SK-MEL-5 (cell line): ENCODE measurements at places on chromosomes 5 and 9.

DNA sequence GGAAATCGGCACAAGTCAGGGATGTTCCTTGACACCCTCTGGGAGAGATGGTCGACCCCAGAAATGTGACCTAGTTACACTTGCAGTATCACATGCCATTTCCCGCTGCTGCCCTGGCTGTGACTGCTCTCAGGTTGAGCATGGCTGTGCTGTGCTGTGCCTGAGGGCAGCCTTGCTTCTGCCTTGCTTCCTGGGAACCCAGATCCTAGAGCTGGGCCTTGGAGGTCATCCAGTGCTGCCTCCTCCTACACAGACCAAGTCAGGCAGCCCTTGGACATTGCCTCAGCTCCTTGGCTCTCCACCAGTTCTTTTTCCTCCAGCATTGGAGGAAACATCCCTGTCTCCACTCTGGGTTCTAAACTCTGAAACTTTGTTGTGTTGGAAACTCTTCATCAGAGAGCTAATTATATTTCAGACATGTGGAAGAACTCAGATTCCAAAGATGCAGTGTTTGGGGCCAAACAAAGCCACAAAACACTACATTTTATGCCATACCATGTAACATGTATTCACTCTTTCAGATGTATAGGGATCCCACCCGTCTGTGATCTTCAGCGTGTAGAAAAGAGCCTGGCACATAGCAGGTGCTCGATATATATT, 6.1 kb downstream of the MAMDC2 start:
- DNase-seq: no peak

DNA sequence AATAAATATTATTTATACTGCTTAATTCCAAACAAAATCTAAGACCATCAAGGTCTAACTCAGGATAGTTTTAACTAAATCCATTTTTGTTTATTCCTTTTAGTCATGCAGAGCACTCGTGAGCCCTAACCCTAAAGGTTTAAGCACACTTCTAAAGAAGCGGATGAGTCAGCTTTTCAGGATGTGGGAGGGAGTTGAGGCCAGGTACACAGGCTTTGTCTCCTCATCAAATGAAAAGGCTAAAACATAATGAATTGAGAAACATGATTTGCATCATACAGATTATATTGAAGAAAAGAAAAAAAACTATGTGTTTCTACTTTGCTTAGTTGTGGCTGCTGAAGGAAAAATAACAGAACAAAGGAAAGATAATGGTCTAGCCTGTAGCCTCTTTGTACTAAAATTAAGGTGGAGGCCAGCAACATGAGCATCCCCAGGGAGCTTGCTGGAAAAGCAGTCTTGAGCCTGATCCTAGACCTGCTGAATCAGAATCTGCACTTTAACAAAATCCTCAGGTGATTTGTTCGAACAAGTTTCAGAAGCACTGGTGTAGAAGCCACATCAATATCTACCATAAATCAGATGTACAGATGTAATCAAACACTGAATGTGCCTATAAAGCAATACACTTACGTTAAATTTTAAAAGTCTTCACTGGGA, 21.1 kb upstream of the ISCA1 start:
- no peak for DNase-seq

DNA sequence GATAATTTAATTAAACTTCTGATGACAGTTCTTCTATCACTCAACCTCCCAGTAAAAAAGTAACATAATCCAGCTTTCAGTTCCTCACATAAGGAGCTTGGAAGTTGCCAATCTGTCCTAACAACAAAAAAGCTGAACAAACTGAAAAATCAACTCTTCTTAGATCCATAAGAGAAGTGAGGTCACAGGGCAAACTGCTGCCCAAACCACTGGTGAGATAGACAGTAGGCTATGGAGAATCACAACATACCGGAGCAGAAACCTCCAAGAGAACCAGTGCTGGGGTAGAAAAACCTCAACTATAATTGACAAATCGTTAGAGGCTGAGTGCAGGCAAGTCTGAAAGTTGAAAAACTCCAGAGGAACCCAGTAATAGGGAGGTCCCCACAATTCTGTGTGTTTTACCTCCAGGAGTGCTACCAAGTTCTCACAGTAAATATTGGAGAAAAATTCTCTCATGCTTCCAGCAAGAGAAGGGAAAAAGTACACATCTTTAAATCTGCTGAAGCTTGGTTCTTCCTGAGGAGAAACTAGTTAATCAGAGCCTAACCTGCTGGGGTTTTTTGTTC, 300.0 kb downstream of the PDE4D start:
- no peak for DNase-seq

- DNase-seq: no peak
Observed at GRCh38 chr9:33228606-33229005, 11.4 kb upstream of the SPINK4 start.

GRCh38 chr5:78626009-78626571, 22.5 kb downstream of the LHFPL2 start:
- DNase-seq: no peak

DNA sequence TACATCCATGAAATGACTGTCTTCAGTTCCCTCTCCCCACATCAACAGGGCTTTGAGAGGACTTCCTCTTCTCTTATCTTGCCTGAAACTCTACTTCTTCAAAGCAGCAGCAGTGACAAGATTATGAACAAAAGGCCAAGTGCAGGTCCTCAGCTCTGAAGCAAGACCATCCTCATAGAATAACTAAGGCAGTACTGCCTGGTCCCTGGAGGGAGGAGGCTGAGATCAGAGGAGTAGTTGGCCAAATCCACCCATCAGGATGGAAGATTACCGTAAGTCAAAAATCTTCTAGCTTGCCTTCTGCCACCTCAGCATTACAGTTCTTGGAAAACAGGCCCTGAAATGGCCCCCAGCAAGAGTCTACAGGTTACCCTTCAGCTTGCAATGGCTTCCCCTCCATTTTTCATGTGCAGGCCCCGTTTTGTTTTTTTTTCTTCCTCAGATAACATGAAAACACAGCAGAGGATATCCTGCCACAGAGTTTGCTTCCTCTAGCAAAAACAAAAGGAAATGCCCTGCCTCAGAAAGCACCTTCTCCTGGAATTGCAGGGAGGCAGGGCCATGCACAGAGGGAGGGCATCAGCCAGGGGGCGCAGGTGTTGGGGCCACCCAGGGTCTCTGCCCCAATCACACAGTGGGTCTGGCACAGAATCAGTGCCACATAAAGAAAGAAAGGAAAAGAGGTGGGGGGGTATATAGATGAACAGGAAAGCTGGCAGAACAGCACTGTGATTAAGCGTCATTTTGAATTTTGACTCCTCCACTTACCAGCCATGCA, 40.0 kb downstream of the KLHL3 start:
- DNase-seq: no peak

GRCh38 chr5:28685794-28686193, 1647.4 kb upstream of the CDH9 start:
- DNase-seq: peak; percentile 11

DNA sequence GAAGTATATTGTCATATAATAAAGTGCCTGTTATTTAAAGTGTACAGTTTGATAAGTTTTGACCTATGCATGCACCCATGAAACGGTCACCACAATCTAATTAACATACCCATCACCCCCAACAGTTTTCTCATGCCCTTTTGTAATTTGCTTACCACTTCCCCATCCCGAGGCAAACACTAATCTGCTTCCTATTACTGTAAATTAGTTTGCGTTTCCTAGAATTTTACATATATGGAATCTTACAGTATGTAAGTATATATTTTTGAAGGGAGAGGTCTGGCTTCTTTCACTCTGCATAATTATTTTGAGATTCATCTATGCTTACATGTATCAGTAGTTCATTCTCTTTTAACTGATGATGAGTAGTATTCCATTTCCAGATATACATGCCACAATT, 56.5 kb downstream of the AMBP start:
- DNase-seq: no peak

GRCh38 chr5:61023131-61023530, 78.1 kb downstream of the NDUFAF2 start:
- DNase-seq: no peak

- DNase-seq: no peak
Observed at GRCh38 chr5:40685193-40685592, 5.5 kb downstream of the PTGER4 start.

GRCh38 chr5:58918021-58918729, 335.3 kb downstream of the RAB3C start:
- peak; percentile 92 for DNase-seq

DNA sequence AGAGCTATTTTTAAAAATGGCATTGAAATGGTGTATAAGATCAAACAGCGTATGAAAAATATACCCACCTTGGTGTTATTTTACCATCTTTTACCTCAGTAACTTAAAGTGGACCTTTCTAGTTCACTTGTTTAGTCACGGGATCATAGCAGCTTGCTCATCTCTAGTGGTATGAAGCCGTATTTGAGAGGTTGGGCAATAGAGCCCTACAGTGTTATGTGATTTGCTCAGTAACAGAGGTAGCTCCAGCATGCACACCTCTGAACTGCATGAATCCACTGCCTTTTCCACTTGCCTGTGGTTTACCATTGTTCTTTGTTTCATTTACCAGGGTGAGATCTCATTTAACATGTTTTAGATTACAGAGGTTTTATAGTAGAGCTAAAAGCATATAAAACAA, 134.4 kb downstream of the ATG10 start:
- DNase-seq: peak; percentile 12

DNA sequence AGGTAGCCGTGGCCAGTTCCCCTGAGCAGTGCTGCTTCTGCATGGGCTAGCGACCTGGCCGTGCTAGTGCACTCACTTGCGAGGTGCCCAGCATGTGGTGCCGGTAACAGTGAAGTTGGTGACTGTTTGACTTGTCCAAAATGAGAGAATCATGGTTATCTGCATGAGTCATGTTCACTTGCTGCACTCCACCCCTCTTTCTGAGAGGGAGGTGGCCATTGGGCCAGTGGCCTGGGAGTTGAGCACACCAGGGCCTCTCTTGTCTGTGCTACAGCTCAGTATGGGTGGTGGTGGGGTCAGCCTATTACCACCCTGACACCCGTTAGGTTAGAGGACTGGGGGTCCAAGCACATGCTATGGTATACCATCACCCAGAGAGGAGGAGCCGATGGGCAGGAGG, 55.4 kb upstream of the GARNL3 start:
- DNase-seq: no peak

DNA sequence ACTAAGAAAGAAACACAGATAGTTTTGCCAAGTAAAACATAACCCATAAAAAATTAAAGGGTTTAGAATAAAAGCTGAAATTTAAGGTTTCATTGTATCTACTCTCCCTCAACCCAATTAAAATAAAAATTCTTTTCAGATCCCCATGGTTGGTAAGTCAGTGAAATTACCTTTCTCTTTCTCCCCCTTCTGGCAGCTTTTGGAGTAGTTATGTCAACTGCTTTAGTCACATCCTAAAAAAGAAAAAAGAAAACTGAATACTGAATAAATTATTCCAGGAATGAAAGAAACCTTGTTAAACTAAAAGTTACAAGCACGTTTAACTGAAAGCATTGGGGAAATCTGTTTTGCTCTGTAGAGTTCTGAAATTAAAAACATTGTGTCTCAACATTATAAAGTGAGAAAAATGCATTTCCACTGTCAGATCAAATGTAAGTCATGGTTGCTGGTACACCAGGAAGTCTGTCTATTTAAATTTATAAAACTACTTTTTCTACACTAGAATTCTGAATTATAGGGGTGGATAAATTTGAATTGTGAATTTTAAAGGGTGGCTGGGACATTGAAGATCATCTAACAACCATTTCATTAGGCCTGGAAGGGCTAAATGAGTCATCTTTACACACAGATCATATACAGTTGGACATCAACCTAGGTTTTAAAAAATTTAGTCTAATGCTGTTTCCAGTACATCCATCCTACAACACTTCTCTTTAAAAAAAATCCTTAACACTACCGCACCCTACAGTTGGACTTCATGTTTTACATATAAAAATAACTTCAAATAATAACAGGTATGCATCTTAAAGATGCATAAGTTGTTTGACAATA, 24.7 kb downstream of the PSIP1 start:
- peak; percentile 39 for DNase-seq

DNA sequence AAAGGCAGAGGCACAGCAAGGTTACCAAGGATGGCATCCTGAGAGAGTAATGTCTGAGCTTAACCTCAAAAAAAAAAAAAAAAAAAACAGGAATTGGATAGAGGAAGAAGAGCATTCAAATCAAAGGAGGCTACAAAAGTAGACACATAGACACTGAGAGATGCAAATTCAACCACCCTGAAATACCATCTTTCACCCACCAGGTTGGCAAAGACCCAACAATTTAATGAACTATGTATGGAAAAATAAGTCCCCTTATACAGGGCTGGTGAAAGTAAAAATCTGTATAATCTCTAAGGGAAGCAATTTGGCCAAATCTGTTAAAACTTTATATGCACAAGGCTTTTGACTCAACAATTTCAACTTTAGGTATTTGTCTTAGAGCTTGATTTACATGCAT, 4.9 kb downstream of the NADK2 start:
- no peak for DNase-seq

DNA sequence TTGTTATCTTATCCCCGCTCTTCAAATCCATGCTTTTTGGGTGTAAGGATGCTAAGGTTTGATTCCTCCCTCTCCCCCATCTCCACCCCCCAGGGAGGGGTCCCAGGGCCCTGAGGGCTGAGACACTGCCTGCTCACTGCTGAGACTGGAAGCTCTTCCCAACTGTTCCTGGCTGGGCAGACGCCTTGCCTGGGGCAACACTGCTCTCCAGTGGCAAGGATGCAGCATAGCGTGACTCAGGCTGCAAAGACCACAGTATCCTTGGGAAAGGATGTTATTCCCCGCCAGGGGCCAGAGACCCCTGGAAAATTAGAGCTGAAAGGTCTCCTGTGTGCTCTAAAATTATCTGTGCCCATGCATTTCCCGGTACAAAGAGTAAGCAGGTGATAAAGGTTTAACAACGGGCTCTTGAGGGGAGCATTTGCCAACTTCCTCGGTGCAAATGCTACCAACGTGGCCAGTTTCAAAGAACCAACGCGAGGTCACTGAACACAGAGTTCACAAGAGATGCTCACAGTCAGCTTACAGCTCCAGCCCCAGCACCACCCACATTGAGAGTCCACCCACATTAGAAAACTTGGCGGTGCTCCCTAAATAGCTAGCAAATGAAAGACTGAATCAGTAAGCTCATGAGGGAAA, 271.9 kb downstream of the NSG2 start:
- DNase-seq: peak; percentile 63

DNA sequence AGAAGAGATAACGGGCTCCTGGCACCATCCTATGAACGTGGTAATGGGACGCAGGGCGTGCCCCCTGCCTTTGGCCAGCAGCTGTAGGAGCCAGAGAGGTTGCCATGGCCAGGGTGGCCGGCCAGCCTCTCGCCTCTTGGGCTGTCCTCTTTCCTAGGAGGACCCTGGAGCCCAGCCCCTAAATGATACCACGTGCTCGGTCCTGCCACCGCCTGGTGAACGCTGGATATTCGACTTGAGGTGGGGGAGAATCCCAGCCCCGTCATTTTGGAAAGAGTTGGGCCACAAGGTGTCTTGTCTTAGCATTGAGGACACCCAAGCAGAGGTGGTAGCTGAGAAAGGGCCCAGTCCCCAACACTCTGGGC, 391 bp upstream of the NRG2 start:
- DNase-seq: peak; percentile 56

- DNase-seq: peak; percentile 32
Observed at GRCh38 chr5:136308212-136308795, 57.0 kb downstream of the TRPC7 start.

GRCh38 chr5:72947498-72947897, 8.3 kb upstream of the FCHO2 start:
- DNase-seq: no peak
